HS-5 (cell line): ENCODE measurements at places on chromosomes 12 and 14.

- DNase-seq, result peak; percentile 52
These were observed 279.1 kb downstream of the TTC6 start for GRCh38 chr14:37874429-37875109.

- DNase-seq, result no peak
These were observed 164.1 kb upstream of the NTF3 start for GRCh38 chr12:5267603-5268423.

- DNase-seq, result no peak
These were observed 2.5 kb downstream of the AJUBA start for GRCh38 chr14:22979748-22980392.

DNA sequence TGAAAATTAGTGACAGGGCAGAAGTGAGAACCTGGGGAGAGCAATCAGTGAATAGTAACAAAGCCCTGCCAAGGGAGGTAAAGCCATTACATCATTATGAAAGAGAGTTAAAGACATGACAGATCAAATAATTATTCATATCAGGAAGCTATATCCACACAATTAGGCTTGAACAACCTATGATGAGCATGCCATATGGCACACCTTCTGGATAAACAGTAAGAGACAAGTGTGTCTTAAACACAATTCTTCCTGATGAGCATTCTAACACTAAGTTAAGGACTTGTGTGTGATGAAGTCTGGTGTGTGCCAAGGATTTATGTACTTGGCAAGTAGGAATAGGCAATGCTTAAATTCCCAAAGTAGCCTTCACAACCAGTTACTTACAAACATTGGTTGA, 76.1 kb downstream of the GALNT4 start:
- DNase-seq, result no peak

DNA sequence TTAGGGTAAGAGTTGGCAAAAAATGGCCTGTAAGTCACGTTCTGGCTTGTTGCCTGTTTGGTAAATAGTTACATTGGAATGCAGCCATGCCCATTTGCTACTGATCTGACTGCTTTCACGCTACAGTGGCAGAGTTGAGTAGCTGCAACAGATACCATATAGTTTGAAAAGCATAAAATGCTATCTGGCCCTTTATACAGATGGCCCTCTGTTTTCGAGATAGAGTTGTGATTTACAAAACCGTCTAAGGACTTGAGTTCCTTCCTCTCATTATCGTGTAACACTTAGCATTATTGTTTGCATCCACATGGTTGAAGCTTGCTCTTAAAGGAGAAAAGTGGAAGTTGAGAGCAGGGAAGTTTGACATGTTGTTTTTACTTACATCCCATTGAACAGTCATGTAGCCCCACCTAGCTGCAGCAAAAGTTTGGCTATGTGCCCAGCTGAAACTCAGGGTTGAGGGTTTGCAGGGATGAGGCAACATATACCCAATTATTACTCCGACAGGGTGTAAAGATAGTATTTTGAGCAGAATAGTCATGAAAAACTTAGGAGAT, 11.3 kb upstream of the SCFD1 start:
- DNase-seq, result no peak

GRCh38 chr12:125228519-125229260, 163.5 kb downstream of the AACS start:
- no peak for DNase-seq

DNA sequence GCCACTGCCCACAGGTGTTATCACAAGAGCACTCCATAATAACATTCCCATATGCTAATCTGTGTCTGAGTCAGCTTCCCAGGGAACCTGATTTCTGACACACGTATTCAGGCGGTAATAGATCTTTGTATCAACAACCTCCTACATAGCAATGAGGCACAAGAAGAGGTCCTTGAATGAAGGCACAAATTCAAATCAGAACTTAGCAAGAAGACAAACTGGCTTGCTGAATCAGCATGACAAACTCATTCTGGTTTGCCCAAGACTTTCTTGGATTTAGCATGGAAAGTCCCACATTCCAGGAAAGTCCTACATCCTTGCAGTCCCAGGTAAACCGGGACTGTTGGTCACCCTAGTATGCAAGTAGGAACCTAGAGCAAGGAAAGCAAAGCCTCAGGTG, 33.9 kb upstream of the RNU6-7 start:
- no peak for DNase-seq

- DNase-seq, result no peak
These were observed 13.1 kb downstream of the RAPGEF3 start for GRCh38 chr12:47745485-47746041.

GRCh38 chr14:37623426-37623951, 28.1 kb downstream of the TTC6 start:
- peak; percentile 77 for DNase-seq

DNA sequence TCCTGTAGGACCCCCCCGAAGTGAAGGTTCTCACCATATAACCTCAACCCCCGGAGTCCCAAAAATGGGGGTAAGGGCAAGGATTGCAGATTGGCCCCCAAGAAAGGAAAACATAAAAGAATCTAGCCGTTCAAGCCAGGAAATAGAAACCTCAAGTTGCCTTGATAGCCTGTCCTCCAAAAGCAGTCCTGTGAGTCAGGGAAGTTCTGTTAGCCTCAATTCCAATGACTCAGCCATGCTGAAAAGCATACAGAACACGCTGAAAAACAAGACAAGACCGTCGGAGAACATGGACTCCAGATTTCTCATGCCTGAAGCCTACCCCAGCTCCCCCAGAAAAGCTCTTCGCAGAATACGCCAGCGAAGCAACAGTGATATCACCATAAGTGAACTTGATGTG, 344.2 kb upstream of the RGS6 start:
- no peak for DNase-seq

GRCh38 chr14:73492043-73492552, 1.4 kb downstream of the RIOX1 start:
- DNase-seq, result no peak

- no peak for DNase-seq
These were observed 96.2 kb upstream of the PTPRB start for GRCh38 chr12:70733385-70733784.

- DNase-seq, result no peak
These were observed 166.5 kb upstream of the GSC start for GRCh38 chr14:94936401-94936892.

DNA sequence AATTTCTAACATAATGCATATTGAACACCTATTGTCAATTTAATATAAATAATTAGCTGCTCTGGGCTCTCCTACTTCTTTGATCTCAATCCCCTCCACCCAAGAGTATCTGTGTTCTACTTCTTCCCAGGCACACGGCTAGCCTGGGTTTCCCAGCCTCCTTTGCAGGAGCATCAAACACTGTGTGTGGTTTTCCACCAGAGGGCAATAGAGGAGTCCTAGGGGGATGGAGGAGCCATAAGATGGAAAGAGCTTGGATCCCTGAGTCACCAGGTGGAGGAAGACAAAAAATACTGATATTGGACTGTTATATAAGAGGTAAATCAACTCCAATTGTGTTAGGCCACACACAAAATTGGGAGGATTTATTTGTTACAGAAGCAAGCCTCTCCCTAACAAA, 333.7 kb downstream of the GLT1D1 start:
- no peak for DNase-seq

DNA sequence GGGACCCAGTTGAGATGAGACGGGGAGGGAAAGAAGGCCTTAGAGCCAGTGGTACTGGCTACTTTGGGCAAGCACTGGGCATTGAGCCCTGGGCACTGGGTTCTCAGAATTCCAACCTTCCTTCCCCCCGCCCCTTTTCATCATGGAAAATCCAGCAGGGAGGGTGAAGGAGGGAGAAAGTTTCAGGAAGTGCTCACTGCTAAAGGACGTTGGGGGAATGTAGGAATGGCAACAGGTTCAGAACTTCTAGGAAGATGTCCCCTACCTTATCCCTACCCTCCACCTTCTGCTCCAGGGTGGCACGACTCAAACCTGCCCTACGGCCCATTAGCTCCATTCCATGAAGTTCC, 4.2 kb upstream of the TNS2 start:
- no peak for DNase-seq

DNA sequence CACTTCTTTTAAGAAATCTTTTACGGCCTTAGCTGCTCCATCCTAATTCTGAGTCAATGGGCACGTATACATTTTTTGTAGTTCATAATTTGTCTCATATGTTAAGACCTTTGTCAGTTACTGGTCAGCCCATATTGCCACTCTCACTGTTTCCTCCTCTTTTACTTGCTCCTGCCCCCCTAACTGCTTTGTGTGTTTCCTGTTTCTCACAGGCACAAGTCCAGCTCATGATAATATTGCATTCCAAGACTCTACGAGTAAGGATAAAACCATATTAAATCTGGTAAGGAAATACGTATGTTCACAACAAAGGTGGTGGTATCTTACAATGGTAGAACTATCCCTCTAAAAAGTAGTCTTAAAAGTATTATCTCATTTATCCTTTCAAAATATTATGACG, 111.7 kb downstream of the DNAI7 start:
- no peak for DNase-seq

GRCh38 chr12:48852734-48853688, 1.0 kb upstream of the DDX23 start:
- DNase-seq, result peak; percentile 78

DNA sequence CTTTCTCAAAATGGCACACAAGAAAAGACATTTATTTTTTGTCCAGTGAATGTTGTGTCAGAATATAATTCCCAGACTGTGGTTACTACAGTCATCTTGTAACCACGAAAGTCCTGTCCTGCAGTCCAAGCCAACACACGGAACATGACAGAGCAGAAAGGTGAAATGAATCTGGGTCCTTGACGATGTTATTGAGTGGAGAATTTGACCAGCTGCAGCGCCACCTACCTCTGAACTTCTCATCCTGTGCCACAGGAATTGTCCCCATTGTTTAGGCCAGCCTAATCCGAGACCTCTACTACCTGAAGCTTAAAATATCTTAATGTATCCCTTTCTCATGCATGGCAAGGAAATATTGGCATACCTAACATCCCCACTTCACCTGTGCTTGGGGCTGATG, 64.1 kb upstream of the OTX2 start:
- no peak for DNase-seq

DNA sequence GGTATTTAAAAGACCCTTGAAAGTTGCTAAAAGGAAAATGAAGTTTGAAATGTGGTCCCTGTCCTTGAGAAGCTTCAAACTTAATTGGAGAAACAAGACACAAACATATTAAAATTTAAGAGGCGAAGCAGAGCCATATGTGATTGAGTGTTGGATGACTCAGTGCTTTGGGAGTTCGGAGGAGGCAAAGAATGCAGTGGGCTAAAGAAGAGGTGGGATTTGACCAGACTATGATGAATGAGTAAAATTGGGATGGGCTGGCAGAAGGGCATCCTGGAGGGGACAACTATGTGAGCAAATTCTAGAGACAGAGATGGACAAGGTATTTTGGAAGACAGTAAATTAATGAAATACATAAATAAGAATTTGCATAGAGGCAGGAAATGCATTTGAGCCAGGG, 358.6 kb downstream of the EGLN3 start:
- peak; percentile 25 for DNase-seq

DNA sequence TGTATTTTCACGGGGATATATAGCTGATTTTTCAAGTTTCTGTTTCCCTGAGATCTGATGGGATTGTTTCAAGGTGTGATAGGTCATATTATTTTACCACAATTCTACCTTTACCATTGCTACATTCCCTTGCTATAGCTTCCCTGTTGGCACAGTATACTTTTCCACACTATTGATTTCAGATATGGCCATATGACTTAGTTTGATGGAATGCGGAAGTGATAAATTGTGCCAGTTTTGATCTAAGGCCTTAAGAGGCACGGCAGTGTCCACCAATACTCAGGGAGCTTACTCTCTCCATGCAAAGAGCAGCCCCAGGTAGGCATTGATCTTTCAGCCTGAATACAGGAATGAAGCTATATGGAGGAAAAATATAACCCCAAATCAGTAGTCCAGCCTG, 315.7 kb downstream of the SLC16A7 start:
- DNase-seq, result no peak

DNA sequence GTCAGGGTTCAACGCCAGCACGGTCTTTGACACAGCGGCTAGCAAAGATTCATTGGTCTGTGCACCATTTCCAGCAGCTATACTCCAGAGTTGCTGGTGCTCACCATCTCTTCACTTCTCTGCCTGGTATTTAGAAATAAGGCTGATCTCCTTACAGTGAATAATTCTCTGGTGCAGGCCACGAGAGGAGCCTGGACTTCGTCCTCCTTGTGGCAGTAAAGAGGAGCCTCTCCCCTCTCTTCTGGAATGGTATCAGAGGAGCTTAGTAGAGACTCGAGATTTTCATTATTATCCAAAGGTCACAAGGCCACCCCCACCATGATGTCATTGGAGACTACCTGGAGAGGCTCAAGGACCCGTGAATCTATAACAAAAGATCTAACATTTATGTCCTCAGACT, 30.8 kb upstream of the BCL2L14 start:
- DNase-seq, result no peak

- peak; percentile 89 for DNase-seq
These were observed 3.2 kb downstream of the CFL2 start for GRCh38 chr14:34711169-34711568.

GRCh38 chr12:27428466-27428865, 18.1 kb upstream of the SMCO2 start:
- DNase-seq, result no peak

DNA sequence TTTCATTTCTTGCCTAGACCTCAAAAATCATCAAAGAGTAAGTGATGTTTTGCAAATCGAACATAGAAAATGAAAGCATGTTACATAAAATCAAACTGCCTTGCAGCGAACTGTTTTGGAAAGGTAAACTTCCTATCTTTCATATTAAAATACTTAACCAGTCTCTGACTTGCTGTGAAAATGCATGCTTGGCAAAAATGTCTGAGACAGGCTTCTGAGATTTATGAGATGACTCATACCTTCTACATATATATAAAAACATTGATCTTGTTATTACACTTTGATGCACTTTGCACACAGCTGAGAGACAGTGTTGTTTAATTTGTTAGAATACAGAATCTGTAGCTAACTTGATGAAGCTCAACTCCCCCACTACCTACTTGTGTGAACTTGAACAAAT, 179.1 kb downstream of the KITLG start:
- DNase-seq, result no peak

DNA sequence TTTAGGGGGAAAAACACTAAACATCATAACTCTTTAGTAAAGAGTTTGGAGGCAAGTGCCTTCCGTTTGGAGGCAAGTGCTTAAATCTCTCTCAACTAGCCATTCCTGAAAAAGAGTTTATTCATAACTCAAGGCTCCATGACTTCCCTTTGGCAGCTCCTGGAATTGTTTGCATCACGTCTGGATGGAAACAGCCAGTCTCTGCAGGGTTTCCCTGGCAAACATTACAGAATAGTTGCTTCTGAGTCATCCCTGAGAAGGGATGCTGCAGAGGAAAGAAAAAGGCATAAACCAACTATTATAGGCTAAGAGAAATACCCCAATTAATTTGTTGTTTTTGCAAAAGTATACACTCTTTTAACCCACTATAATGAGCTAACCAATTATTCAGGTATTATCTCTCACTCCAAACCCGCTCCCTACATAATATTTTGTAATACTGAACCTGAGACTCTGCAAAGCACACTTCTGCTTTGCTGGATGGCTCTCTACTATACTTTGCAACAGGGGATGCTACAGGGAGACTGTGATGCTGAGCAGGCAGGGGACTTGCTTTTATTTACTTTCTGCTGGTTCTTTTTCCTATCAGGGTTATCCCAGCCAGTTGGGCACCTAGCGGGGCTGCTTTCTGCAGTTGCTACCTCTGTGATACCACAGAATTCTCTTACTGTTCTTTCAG, 497.7 kb downstream of the FUT8 start:
- DNase-seq, result peak; percentile 8
